Activated CD4-positive, alpha-beta T cell treated with anti-CD3 and anti-CD28 coated beads for 24 hours (primary cell): ENCODE measurements at places on chromosomes 3 and 15.

- DNase-seq, result no peak
These were observed 292.9 kb upstream of the ATP10A start for GRCh38 chr15:26156051-26156450.

DNA sequence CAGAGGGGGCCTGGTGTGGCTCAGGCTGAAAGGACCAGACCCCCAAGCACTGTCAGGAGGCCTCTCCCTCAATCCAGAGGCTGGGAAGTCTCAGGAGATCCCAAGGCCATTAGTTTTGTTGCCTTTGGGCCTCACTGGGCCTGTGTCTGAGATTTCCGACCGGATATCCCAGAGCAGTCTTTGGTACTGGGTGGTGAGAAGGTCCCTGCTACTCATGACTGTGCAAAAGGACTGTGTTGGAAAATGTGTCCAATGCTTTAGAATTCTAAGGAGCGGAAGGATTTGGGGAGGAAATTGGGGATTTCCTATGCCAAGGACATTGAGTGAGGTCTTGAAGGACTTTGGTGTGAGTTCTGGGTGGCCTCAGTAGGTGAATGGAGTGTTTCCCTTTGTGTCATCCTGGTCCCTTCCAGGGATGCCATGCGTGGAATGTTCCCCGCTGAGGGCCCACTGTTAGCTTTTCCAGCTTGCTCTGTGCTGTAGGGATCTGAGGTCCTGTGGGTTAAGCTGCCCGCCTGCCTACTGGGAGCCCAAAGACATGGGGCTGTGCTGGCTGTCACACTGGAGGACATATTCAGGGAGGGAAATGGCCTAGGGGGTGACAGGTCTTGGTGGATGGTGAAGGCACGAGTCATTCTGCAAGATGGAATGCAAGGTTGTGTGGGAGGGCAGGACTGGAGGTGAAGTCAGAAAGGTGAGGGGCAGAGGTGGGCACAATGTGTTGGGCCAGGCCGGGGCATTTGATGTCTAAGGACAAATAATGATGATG is 16.4 kb downstream of the SMAD6 start:
- DNase-seq, result no peak

- no peak for DNase-seq
These were observed 297 bp downstream of the PRC1 start for GRCh38 chr15:90994059-90994416.

DNA sequence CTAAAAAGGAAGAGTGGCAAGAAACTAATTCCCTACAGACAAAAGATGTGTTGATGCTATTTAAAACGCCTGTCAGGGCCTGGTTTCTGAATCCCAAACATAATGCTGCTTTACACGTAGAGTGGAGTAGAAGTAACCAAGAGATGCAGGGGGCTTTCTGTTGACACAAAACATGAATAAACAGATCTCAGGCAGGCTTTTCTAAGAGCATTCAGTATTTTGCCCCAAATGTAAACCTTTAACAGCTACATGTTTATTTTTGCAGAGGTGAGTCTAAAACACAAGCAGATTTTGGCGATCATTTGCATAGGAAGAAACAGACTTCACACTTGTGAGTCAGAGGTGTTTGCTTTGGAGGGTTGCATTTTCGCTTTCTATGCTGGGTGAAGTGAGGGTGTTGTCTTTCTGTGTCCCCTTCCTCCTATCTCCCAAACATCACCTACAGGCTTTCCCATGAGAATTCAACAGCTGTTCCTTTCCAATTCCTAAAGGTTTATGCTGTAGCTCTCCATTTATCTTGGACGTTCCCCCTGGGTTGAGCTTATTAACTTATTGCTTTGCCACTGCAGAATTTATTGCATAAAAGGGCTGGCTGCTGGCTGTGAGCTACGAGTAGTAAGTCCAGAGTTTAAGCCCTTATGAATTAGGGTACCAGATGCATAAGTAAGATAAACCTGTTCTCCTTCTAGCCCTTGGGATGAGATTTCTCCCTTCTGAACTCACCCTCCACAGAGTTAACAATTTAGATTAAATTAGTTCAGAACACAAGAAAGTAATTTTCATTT is 156.7 kb downstream of the DIPK2A start:
- no peak for DNase-seq

- no peak for DNase-seq
These were observed 98.0 kb upstream of the RORA start for GRCh38 chr15:61327019-61327631.

- no peak for DNase-seq
These were observed 3.3 kb upstream of the ISLR start for GRCh38 chr15:74170071-74170844.

GRCh38 chr3:143888846-143889245 is 40.6 kb upstream of the SLC9A9 start:
- no peak for DNase-seq

- DNase-seq, result no peak
These were observed 64.3 kb downstream of the SLC12A8 start for GRCh38 chr3:125148016-125148812.

GRCh38 chr3:94405258-94406035 is 342.6 kb downstream of the NSUN3 start:
- DNase-seq, result no peak

DNA sequence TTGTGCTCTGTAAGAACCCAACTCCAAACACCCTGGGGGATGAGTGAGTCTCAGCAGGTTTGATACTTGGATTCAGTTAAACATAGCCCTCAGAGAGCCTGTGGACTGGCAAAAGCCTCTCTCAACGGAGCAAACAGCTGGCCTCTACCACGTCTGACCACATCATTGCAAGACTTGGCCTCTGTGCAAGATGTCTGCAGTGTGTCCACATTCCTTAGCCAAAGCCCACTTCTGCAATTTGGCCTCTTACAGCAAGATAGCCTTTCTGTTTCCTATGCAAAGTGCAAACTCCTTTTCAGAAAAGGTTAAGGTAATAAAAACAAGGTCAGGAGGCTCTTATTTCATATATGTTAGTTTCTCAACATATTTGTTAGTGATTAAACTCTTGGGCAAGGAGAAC is 27.9 kb downstream of the FBN1 start:
- no peak for DNase-seq

DNA sequence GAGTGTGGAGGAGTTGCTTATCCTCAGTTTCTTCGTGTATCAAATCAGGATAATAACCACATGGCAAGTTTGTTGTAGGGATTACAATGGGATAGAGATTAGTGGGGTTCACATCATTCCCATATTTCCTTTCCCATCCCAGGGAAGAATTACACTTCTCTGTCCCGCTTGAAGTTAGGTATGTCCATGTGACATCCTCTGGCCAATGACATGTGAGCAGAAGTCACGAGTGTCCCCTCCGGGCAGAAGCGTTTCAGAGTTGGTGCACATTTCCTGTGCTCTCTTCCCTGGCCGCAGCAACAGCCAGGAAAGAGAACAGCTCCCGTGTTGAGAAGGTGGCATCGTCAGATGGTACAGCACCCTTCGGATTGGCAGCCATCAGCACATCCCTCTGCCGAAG is 36.7 kb upstream of the HES1 start:
- DNase-seq, result no peak

GRCh38 chr3:185976977-185977678 is 39.3 kb upstream of the TRA2B start:
- DNase-seq, result peak; percentile 88

DNA sequence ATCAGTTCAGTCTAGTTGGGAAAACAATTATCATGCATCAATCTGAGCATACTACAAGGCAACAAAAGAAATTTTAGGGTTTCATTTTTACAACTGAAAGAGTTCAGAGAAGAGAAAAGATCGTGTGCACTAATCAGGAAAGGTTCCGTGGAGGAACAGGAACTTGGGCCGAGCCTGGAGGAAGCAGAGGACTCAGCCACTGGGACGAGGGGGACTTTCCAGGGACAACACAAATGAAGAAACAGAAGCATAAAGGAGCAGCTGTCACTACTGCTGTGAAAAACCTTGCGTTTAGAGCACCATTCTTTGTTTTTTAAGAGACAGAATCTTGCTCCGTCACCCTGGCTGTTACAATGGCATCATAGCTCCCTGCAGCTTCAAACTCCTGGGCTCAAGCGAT is 60.5 kb downstream of the MYO1E start:
- no peak for DNase-seq
